GM23248 (cell line): ENCODE measurements at places on chromosomes 1 and 21. TPM values are rescaled to one million over a fixed set of nuclear protein-coding genes. Genes with fewer than 3 reads are reported as not detected.

- no peaks in the 10 kb centered on the region for H3K36me3 ChIP-seq
- DNase-seq, result peak; percentile 87
- peak overlapping the region; percentile 62 for H3K27ac ChIP-seq
- no peaks in the 10 kb centered on the region for H3K27me3 ChIP-seq
- peaks cover 40% of the 10 kb centered on the region for H3K4me1 ChIP-seq
These were observed 1.6 kb upstream of the CLSTN1 start for GRCh38 chr1:9825093-9826074.

BRINP2 gene
- not detected in 2 replicates for total RNA-seq

GRCh38 chr1:154694995-154695394, 87.0 kb upstream of the ADAR start:
- H3K4me3 ChIP-seq, result no peak overlapping the region
- H3K27ac ChIP-seq, result no peak overlapping the region
- H3K27me3 ChIP-seq, result peaks cover 28% of the 10 kb centered on the region
- no peaks in the 10 kb centered on the region for H3K4me1 ChIP-seq
- no peak for DNase-seq
- no peaks in the 10 kb centered on the region for H3K36me3 ChIP-seq

DNA sequence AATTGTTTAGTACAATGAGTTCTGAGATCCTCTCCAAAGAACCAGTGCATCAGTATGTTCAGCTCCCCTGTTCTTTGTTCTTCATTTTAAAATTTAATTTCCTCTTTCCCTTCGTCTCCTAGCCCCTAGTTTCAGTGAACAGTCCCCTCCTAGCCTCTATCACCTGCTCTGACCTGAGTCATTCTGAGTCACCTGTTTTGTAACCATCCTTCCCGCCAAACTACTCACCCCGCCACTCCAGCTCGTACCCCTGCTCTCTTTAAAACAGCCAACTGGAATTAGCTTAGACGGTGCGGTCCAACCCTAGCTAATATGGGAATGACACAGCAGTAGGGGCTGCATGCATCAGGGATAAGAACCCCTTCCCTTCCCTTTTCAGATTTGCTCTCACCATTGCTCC, 16.8 kb upstream of the ERVH48-1 start:
- H3K4me1 ChIP-seq, result peaks cover 9% of the 10 kb centered on the region
- H3K4me3 ChIP-seq, result no peak overlapping the region
- no peaks in the 10 kb centered on the region for H3K36me3 ChIP-seq
- H3K27ac ChIP-seq, result no peak overlapping the region
- DNase-seq, result no peak

GRCh38 chr1:211812584-211812983, 18.0 kb downstream of the LPGAT1 start:
- no peak overlapping the region for H3K27ac ChIP-seq
- no peak overlapping the region for H3K4me3 ChIP-seq
- H3K36me3 ChIP-seq, result peaks cover 17% of the 10 kb centered on the region; the same call in 1 of the 2 replicates
- no peak for DNase-seq
- H3K27me3 ChIP-seq, result no peaks in the 10 kb centered on the region

PGBD5 gene
- total RNA-seq, result 0.32 and 3.8 TPM in 2 replicates

GRCh38 chr1:110460253-110461220, 9.6 kb downstream of the PROK1 start:
- no peak overlapping the region for H3K27ac ChIP-seq
- H3K4me1 ChIP-seq, result peaks cover 16% of the 10 kb centered on the region
- peak; percentile 86 for DNase-seq
- H3K27me3 ChIP-seq, result no peaks in the 10 kb centered on the region; the same call in 1 of the 2 replicates
